Tibial nerve (tissue), 4 donors: ENCODE measurements at places on chromosomes 12 and 14. TPM values are rescaled to one million over a fixed set of nuclear protein-coding genes. Genes with fewer than 3 reads are reported as not detected.

GRCh38 chr14:76929927-76930326 is 98.6 kb downstream of the IRF2BPL start:
- DNase-seq = no peak

- DNase-seq = no peak
Measured at GRCh38 chr12:3614806-3615466, 123.9 kb downstream of the PRMT8 start.

- DNase-seq = no peak
Measured at GRCh38 chr12:33439587-33440011, at the start of gene SYT10. TSS of gene SYT10 (minus strand) at chr12:33439819. CDS start at chr12:33439522, 297 bp downstream.

The TC2N gene
- 23.4 TPM for total RNA-seq

DNA sequence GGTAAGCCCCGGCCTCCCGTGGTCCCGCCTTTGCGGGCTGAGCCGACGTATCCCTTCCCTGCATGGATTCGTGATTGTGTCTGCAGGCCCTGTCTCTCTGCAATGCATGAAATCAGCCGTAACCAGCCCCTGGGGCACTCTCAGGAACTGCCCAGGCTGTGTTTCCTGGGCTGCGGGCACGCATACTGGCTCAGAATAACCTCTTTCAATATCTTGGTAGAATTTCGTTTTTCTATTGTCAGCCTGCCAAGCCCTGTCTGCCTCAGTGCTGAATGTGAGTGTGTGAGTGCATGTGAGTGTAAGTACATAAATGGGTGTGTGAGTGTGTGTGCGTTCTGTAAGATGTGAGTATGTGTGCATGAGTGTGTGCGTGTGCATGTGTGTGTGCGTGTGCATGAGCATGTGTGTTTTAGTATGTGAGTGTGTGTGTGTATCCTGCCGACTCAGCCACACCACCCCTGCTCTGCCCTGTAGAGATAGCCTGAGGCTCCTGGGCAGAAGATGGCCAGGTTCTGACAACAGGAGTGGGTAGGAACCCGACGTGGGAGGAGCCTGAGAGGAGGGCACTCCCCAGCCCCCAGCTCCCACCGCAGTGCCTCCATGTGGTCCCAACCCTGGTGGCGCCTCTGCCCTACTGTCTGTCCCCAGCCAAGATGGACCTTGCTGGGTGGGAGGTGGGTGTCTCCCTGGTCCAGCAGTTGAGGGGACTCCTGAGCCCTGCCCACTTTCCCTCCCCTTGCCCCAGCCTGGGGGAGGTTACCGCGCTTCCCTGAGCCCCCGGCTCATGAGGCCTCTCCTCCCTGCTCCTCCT is 268.8 kb downstream of the ADGRD1 start:
- no peak for DNase-seq

The RND1 gene
- not detected for total RNA-seq

The RNASE4 gene
- 193 TPM for total RNA-seq

DNA sequence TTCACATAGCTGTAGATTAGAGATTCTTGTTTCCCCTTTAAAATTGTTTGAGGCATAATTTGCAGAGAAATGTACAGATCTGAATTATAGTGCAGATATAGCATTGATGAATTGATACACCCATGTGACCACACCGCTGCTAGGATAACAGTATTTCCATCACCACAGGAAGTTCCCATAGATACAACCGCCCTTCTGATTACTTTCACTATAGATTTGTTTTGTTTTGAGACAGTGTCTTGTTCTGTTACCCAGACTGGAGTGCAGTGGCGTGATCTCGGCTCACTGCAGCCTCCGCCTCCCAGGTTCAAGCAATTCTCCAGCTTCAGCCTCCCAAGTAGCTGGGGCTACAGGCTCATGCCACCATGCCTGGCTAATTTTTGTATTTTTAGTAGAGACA is 8.8 kb upstream of the ASPG start:
- DNase-seq = no peak

GRCh38 chr12:473863-474577 is 14.3 kb downstream of the B4GALNT3 start:
- no peak for DNase-seq

The AQP2 gene
- total RNA-seq = not detected

The SLC6A15 gene
- total RNA-seq = 0.30 TPM

GRCh38 chr12:53483225-53483978 is 15.9 kb downstream of the MAP3K12 start:
- DNase-seq = no peak

DNA sequence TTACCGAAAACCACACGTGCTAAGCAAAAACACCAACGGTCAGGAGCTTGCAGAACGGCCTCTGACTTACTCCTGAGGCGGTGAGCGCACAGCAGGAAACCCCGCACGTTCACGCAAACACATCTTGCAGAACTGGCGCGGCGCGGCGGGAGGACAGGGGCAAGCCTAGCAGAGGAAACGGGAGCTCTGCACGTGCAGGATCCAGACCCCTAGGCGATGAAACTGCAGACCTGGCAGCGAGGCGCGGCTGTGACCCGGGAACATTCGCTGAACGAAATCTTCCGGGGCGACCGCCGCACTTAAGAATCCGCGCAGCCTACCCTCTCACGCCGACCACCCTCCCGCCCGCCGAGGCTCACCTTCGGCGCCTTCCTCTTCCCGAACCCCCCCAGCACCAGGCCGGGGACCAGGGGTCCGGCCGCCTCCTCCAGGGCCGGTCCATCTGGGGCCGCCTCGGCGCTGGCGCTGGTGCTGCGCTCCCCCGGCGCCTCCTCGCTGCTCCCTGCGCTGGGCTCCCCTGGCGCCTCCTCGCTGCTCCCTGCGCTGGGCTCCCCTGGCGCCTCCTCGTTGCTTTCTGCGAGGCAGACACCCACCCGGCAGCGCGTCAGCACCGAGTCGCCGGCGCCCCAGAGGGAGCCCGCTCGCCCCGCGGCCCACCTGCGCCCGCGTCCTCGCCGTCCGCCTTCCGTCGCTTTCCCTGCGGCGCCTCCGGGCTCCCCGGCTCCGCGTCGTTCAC is 615 bp downstream of the DDX51 start:
- DNase-seq = peak; percentile 9

GRCh38 chr12:66647034-66647691 is 31.7 kb downstream of the GRIP1 start:
- DNase-seq = no peak

The CLEC4D gene
- not detected for total RNA-seq

DNA sequence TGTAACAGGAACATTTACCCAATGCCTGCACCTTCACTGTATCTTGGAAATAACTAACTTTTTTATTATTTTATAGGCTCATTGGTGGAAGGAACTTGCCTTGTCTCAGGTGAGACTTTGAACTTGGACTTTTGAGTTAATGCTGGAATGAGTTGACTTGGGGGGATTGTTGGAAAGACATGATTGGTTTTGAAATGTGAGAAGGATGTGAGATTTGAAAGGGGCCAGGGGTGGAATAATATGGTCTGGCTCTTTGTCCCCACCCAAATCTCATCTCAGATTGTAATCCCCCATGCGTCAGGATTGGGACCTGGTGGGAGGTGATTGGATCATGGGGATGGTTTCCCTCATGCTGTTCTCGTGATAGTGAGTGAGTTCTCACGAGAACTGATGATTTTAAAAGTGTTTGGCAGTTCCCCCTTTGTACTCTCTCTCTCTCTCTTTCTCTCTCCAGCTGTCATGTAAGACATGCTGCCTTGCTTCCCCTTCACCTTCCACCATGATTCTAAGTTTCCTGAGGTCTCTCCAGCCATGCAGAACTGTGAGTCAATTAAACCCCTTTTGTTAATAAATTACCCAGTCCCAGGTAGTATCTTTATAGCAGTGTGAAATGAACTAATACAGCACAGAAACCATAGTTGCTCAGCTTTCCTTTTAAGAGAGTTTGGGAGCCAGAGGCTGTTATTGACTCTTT is 244.1 kb downstream of the BTG1 start:
- DNase-seq = no peak

- no peak for DNase-seq
Measured at GRCh38 chr14:69879175-69880043, at the start of gene SMOC1. TSS of gene SMOC1 (plus strand) at chr14:69879416. CDS start at chr14:69879679, 263 bp downstream.

- no peak for DNase-seq
Measured at GRCh38 chr12:38934078-38934584, 28.7 kb upstream of the CPNE8 start.

- DNase-seq = no peak
Measured at GRCh38 chr12:66170606-66171005, 810 bp upstream of the TMBIM4 start.

The DAO gene
- not detected for total RNA-seq

The NOXRED1 gene
- total RNA-seq = 9.0 TPM

DNA sequence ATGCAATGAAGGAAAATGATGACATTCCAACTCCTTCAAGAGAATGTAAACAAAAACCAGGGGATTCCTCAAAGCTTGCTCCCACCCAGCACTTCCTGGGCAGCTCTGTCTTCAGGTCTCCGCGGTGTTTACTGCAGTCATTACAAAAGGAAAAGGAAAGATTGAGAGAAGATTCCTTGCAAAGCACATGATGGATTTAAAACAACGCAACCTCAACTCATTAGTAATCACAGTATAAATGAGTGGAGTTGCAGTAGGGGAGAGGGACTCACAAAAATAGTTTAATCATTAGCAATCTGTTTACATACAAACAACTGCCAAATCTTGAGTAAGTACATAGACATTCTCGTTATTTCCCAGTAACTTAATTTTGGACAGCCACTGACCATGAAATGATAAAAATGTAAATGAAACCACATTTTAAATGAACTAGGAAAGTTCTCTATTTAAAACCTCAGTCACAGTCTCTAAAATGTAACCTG is 49.7 kb upstream of the OVCH1 start:
- no peak for DNase-seq

GRCh38 chr14:94679937-94680861 is 68.0 kb downstream of the SERPINA3 start:
- no peak for DNase-seq

The KLRC1 gene
- total RNA-seq = not detected

- DNase-seq = no peak
Measured at GRCh38 chr12:68042212-68042699, 53.0 kb downstream of the IFNG-AS1 start.

GRCh38 chr12:286531-287300 is 24.1 kb upstream of the SLC6A13 start:
- DNase-seq = no peak

The KRT78 gene
- total RNA-seq = not detected

The TAPBPL gene
- 13.9 TPM for total RNA-seq

DNA sequence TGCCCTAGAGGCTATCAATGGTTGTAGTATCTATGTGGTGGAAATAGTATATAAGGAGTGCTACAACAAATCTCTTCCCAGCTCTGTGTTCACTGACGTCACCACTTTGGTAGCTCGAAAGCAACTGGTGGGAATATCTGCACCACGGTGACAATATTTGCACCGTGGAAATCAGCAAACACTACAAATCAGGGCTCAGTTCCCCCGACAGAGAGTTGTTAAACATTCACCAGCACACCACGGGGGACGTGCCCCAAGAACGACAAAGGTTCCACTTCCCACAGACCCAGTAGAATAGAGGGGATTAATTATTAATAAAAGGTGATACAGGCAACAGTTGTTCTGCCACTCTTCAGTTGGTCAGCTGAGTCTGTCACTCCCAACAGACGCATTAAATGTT is 98.4 kb downstream of the CCDC60 start:
- DNase-seq = no peak

DNA sequence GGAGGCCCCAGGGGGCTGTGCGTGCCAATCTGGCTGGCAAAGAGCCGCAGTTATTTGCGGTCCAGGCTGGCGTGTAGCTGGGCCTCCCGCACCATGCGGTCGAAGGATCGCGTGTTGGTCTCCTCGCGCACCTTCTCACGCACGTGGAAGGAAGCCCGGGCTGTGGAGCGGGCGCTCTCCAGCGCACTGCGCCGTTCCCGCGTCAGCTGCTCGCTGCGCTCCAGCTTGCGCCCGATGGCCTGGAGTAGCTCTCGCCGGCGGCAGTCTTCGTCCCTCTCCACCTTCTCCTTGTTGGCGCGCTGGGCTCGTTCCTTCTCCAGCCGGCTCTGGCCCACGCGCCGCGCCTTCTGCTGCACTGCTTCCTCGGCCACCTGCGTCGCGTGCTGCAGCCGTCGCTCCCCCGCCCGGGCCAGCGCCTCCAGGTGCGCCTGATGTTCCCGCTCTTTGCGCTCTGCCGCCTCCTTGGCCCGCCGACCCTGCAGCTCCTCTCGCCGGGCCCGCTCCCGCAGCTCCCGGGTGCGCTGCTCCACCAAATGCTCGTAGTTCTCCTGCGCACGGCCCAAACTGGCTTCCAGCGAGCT is 3.1 kb downstream of the CCDC177 start:
- no peak for DNase-seq

DNA sequence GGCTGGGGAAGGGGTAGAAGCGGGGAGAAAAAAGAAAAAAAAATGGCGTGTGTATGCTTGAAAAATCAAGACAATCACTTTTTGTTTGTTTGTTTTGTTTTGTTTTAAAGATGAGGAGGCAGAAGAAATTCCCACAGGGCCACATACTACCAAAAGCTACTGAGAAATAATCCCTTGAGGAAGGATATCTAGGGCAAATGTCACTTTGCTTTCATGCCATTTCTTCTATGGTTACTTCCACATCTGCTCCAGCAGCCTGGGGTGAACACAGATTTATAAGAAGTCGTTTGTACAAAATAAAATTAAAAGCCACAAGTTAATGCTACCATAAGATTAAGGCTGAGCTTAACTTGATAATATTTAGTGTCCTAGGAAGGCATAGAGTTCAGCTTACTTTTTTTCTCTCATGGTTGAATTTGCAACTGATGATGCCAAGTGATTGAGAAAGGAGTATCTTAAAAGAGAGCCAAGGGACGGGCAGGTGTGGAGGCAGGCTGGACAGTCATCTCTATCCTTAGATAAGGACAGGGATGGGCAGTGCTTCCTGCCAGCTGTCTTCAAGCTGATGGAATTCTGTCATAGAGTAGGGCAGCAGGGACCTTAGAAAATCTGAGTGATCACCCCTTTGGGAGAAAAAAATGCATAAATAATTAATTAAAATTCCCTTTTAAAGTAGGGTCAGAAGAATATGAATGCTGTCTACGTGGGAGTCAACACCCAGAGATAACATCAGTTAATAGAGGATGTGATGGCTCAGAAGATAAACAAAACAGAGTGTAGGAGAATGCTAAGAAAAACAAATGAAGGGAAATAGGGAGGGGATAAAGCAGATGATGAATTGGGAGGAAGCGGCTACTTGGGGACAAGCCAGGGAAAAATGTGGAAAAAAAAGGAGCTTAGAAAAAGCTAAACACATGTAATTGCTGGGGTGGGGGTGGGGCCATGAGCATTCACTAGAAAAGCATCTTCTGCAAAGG is 57.1 kb downstream of the DYRK2 start:
- no peak for DNase-seq

The C3AR1 gene
- 8.2 TPM for total RNA-seq

DNA sequence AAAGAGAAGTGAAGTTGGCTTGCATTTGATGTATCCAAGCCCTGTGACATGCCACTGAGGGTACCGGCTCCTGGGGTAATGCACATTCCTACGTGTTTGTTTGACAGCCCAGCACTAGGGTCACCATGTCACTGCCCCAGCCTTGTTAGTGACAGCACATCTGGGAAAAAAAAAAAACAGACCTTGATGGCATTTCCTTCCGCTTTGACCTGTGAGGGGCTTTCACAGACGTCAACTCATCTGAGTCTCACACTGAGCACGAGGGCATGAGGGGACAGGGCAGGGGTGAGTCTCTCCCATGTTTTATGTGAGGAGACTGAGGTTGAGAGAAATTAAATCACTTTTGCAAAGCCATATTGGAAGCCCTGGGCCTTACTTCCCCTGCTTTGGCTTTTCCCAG is 111.5 kb downstream of the NUAK1 start:
- DNase-seq = no peak

The PLA2G1B gene
- total RNA-seq = not detected
